ENCODE measurements at places on chromosomes 7 and 10. TPM values are rescaled to one million over a fixed set of nuclear protein-coding genes. Genes with fewer than 3 reads are reported as not detected.

DNA sequence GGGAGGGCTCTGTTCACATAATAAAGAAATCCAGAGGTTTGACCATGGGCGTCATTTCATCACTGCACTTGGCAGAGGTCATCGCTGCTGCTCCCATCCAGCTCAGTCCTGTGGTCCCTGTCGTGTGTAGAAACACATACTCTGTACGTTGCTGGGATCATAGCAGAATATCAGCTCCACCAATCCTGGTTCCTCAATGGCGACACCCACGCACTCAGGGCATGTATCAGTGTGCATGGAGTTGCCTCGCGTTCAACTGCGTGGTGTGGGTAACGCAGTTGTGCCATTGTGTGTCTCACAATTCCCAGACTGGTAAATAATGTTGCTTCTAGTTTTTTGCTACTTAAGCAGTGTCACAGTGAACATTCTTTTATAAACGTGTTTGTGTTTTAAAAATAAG lies 111.1 kb downstream of the LHPP start:
- no peak for DNase-seq
- H3K36me3 ChIP-seq, result no peaks in the 10 kb centered on the region
- no peaks in the 10 kb centered on the region for H3K27me3 ChIP-seq
- H3K27ac ChIP-seq, result no peak overlapping the region
- no peaks in the 10 kb centered on the region for H3K4me1 ChIP-seq
- H3K4me3 ChIP-seq, result no peak overlapping the region

The MBL2 gene
- polyA plus RNA-seq, result not detected

- no peak overlapping the region for H3K27ac ChIP-seq
- no peaks in the 10 kb centered on the region for H3K36me3 ChIP-seq
- H3K27me3 ChIP-seq, result no peaks in the 10 kb centered on the region
- no peak overlapping the region for H3K4me3 ChIP-seq
- H3K4me1 ChIP-seq, result no peaks in the 10 kb centered on the region
- DNase-seq, result no peak
Observed at GRCh38 chr7:14687241-14687640, 215.3 kb downstream of the DGKB start.

- H3K27ac ChIP-seq, result no peak overlapping the region
- H3K4me1 ChIP-seq, result no peaks in the 10 kb centered on the region
- H3K36me3 ChIP-seq, result no peaks in the 10 kb centered on the region
- H3K4me3 ChIP-seq, result no peak overlapping the region
Observed at GRCh38 chr10:120993089-120993488, 141.9 kb downstream of the WDR11 start.

- no peaks in the 10 kb centered on the region for H3K4me1 ChIP-seq
- H3K27ac ChIP-seq, result no peak overlapping the region
- H3K4me3 ChIP-seq, result no peak overlapping the region
- DNase-seq, result no peak
Observed at GRCh38 chr7:138853448-138853847, 55.5 kb upstream of the ATP6V0A4 start.

The CDHR3 gene
- polyA plus RNA-seq, result 4.1 TPM

Measured in small intestine (tissue), 16 donors.